Activated naive CD8-positive, alpha-beta T cell treated with anti-CD3 and anti-CD28 coated beads, Interleukin-2, amount 50 U/mL, for 24 hours (primary cell): ENCODE measurements at places on chromosomes 7 and 10.

DNA sequence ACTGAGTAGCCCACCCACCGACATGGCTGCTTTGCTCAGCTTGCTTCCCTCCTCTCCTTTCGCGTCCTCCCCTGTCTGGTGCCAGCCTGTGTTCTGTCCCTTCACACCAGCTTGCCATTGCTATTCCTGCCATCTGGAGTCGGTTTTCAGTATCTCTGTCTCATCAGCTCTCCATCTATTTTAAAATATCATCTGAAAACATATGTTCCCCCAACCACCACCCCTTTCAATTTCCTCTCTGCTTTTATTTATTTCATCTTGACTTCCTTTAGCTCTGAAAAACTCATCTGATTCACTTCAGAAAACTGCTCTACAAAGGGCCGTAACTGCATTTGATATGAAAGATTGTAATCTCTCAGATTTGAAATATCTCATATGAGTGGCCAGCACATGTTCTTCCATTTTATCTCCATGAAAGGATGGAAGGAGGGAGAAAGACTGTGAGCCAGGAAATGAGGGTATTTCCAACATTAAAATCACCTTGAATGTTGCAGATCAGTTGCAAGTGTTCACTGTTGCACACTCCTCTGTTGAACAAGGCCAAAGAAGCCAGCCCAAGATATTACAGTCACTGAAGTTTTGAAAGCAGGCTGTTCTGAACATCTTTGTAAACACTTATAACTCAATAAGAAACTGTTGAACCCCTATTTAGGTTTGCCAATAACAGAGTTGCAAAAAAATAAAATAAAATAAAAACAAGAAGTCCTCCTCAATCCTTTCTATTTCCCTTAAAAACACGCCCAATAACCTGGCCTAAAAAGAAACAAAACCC, 202.4 kb upstream of the NEBL start:
- DNase-seq = no peak

DNA sequence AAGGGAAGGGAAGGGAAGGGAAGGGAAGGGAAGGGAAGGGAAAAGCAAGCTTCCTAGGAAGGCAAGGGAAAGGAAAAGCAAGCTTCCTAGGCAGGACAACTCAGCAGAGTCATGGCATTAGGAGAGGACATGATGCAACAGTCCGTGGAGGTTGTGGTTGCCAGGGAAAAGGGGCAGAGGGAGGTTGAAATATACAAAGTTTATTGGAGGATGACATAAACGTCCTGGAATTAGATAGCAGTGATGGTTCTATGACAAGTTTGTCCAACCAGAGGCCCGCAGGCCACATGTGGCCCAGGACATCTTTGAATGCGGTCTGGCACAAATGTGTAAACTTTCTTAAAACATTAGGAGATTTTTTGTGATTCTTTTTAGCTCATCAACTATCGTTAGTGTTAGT, 59.8 kb upstream of the OPN4 start:
- DNase-seq = no peak

DNA sequence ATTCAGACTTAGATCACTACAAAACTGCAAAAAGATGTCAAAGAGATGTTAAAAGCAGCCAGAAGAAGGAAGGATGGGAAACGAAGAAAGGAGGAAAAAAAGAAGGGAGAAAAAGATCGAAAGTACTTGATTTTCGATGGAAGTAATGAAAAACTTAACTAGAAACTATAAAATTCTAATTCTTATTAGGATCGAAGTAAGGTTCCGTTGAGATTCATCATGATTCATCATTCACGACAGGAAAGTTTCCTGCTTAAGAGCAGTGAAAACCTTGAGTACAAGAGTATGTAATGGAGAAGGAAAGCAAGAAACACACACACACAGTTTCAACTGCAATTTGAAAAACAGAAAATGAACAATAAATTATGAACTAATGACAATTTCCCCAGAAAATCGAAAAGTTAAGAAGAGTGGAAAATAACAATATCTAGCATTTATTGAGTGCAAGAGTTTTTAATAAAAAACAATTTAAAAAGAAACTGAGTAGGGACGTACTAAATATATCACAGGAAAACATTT, 1.1 kb upstream of the ING3 start:
- DNase-seq = no peak

DNA sequence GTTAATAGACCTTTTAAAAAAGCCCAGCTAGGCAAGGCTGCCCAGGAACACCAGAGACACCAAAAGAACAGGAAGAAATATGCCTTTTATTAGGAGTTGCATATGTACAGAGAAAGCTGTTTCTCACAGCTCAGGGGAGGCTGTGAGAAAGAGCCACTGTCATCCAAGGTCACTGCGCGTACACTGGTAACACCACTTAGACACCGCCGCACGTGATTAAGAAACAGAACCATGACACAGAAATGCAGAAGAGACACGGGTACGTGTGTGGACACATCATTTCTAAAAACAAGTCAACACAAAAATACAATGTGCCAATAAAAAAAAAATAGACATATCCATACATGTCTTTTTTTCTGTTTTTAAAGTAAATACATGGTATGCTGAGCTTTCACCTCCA, 705.6 kb downstream of the PARD3 start:
- no peak for DNase-seq

- DNase-seq = no peak
Observed at GRCh38 chr10:89916468-89917215, 215.3 kb downstream of the KIF20B start.

GRCh38 chr7:37230221-37230620, 218.4 kb downstream of the ELMO1 start:
- DNase-seq = peak; percentile 12

- DNase-seq = no peak
Observed at GRCh38 chr7:6148724-6149360, 117.7 kb downstream of the ANKRD61 start.

DNA sequence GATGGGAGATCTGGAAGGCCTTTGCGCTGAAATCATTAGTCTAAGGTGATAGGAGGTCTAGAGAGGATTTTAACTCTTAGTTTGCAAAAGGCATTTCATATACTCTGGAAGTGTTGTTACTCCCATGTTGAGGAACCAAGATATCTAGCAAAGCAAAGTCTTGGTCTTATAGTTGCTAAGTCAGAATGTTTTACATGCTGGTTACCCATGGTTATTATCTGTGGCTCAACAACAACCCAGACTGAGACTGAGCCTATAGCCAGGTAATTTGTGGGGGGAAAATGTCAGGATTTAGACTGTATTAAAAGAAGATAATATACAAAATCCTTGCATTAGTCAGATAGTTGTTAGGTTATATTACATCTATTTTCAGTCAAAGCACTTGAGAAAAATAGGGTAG, 50.9 kb downstream of the LSMEM1 start:
- no peak for DNase-seq

GRCh38 chr7:120079704-120080103, 193.3 kb upstream of the KCND2 start:
- no peak for DNase-seq

- no peak for DNase-seq
Observed at GRCh38 chr10:101061624-101062231, at the start of gene KAZALD1. KAZALD1 (plus strand) TSS chr10:101061989; CDS start chr10:101062593, 604 bp downstream.

- no peak for DNase-seq
Observed at GRCh38 chr7:139661903-139662302, 115.9 kb downstream of the HIPK2 start.

DNA sequence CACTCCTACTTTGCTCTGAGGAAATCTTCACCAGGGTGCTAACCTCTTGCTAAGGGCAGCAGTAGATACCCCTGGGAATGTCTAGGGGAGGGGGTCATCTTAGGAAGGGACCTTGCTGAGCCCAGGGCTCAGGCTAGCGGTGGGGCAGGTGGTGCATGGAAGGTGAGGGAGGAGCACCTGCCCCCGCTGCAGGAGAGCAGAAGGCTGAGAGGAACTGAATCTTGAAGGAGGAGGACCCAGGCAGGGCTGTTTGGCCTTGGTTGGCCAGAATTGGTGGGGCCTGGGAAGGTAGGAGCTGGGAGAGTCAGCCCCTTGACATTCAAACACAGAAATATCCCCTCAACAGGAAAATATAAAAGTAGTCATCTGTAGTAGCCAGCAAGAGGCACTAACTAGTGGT, 7.0 kb downstream of the CALHM3 start:
- no peak for DNase-seq

GRCh38 chr10:75400163-75400770, 1.3 kb downstream of the ZNF503 start:
- no peak for DNase-seq

- DNase-seq = no peak
Observed at GRCh38 chr7:75711076-75711475, 27.7 kb downstream of the HIP1 start.

DNA sequence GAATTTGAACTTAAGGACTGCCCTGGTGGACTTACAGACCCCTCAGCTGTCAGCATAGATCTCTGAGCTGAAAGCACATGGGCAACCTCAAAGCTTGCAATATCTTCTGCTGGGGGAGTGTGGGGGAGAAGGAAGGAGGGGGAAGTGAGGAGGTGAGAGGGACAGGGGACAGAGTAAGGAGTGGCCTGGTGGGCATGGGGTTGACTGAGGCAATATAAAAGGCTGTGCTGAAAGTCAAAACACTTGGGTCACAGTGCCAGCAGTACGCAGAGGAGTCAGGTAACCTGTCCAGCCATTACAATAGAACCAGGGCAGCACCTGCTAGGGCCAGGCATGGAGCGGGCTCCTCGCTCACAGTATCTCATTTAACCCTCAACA, 43.2 kb downstream of the PPP1R3C start:
- no peak for DNase-seq

GRCh38 chr10:23514321-23514720, 75.4 kb downstream of the OTUD1 start:
- DNase-seq = no peak

DNA sequence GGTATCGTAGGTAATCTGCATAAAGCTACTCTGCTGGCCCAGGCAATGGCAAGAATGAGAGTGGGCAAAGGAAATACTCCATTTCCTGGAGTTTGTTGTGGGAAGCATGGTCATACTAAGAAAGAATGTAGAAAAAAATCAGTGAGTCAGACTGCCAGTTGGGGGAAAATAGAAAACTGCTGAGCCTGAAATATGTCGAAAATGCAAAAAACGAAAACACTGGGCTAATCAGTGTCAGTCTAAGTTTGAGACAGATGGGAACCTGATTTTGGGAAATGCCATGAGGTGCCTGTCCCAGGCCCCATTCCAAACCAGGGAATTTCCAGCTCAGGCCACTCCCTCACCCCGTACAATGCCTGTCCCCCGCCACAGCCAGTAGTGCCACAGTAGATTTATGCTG, 150.0 kb downstream of the ZNF33B start:
- DNase-seq = no peak

DNA sequence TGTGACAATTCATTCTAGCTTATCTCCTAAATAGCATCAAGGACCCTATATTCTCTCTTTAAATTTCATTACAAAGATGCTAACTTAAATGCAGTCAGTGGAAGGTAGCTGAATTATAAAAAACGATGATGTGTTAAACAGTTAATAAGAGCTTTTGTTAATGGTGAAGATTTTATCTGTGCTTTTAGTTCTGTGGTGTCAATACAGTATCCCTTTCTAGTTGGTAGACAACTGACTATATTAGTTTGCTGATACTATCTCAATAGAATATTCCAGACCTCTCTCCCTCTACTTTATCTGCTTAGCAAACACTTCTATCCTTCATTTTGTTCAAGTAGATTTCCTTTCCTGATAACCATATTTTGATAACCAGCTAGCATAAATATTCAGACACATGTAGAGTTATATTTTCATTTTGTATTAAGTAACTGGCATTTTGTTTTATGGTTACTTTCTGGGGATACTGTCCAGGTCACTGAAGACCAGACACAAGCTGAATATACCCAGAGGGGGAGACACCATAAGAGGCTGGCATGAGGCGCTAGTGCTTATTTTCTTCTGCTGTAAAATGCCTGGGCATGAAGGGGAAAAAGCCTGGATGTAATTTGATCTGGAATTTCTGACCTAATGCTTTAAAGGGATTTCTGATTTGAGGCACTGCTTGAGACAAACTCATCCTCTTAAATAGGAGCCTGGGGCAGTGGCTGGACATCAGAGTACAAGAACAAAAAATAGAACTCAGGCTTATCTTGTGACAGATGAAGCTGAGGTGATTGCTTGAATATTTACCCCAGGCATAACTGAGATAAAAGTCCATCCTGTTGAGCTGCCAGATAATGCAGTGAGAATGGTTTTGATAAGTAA, 197.5 kb downstream of the MALRD1 start:
- DNase-seq = no peak

DNA sequence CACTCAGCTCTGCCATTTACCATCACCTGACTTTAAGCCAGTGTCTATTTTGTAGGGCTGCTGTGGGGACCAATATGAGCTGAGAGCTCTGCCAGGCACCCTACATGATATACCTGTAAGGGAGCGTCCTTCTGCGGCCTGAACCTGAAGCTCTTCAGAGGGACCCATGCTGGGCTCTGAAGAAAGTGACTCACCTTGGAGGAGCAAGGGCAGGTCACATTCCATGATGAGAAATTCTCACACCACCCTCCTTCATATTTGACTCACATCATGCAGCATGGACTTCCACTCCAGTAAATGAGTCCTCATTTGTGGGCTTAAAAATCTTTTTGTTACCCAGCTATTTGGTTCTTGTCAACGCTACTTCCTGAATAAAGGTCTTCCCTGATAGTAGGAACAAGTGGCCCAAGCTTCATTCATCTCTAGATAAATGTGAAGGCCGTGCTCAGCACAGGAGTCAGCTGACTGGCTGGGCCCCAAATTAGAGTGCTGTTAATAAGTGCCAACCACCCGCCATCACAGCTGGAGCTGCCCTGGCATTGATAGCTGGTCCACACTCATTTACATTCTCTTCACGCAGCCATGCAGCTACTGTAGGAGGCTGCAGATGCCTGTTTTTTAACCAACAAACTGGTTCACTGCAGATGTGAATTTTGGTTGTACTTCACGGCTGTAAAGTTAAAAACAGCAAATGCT, 78.4 kb downstream of the RNF216 start:
- DNase-seq = no peak

DNA sequence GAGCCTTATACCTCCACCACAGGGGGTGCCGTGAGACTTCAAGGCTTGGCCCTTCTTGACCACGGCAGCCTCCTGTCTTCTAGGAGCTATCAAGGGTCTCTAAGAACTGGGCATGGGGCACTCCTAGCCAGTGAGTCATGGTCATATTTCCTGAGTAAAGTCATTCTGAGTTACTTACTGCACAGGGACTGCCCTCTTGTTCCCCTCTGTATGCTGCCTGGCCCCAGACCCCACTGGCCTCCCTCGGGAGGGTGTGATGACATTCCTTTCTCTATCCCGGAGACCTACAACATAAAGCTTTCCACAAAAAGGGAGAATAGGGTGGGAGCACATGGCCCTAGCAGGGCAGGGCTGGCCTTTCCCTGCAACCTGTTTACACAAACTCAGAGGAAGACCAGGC, 21.4 kb downstream of the DPCD start:
- no peak for DNase-seq

- DNase-seq = no peak
Observed at GRCh38 chr7:91041901-91042484, 222.2 kb upstream of the FZD1 start.

DNA sequence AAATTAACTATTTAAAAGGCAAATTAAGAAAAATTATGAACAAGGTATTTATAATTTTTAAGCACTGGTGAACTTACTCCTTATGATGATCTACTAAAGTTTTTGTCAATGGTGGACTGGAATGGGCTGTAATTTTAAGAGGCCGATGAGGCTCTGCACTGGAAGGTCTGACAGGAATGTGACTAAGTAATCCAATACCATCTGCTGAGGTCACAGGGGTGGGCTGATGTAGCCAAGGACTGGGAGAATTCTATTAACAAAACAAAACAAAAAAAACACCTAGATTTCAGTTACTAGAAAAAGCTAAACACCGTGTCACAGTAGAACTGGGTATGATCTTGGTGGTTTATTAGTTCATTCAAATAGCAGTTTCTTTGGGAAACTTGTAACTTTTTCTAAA, 75.9 kb downstream of the NRBF2 start:
- DNase-seq = no peak
